Peyer's patch (tissue), 4 donors: ENCODE measurements at places on chromosomes 2 and 18.

- DNase-seq: no peak
Measured at GRCh38 chr2:73063472-73063871, 8.0 kb downstream of the SFXN5 start.

GRCh38 chr2:37457401-37457901 lies 113.0 kb downstream of the QPCT start:
- DNase-seq: no peak

GRCh38 chr18:22368021-22368420 lies 49.7 kb downstream of the CTAGE1 start:
- no peak for DNase-seq

DNA sequence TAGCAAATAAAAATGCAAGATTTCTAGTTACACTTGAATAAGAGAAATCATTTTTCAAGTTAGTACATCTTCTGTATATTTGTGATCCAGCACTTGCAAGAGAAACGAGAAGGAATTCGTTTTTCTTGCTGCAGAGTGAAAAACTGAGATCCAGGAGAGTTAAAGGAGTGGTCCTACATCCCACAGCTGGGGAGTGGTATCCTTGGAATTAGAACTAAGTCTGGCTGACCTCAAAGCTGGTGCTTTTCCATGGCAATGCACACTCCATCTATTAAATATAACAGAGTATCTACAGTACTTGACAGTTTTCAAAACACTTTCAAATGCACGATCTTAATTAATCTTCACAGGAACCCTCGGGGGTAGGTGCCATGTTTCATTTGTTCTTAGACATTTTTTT lies 46.8 kb downstream of the TRIB2 start:
- no peak for DNase-seq

DNA sequence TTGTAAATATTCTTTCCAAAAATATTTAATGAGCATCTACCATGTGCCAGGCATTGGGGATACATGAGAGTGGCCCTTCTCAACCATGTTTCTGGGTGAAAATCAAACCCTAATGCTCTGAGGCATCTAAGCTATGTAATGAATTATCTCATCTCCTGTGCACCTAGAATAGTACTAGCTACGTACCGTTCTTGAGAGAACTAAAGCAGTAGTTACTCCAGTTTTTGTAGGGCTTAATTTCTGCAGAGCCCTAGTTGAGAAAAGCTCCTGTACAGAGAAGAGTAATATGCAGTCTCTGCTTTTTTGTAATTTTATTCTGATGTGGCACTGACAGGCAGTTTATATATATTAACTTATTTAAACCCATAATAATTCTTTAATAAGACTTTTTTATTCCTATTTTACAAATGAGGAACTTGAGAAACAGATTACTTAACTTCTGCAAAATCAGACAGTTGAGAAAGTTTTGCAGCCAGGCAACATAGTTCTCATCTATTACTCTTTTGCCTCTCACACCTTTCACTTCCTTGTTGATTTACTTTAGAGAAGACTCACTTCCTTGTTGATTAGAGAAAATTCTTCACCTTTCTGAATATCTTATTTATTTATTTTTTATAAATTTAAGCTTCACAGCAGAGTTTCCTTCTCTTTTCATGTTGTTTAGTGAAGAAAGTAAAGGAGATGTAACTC lies 3.1 kb downstream of the SPOPL start:
- DNase-seq: no peak

DNA sequence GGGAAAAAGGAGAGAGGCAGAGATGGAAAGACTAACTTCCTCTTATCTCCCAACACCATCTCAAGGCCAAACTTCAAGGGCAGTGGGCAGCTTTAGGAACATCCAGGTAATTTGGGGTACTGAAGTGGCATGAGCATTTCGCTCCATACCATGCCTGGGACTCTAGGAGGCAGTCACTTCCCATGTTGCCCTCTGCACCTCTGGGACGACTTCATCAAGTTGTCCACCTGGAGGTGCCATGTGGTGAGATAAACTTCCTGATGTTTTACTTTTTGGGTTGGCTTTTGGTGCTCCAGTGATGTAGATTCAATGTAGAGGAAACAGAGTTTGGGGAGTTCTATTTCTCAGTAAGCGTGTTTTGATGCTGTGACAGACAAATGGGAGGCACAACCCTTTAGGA lies 56.3 kb upstream of the UPP2 start:
- DNase-seq: no peak

DNA sequence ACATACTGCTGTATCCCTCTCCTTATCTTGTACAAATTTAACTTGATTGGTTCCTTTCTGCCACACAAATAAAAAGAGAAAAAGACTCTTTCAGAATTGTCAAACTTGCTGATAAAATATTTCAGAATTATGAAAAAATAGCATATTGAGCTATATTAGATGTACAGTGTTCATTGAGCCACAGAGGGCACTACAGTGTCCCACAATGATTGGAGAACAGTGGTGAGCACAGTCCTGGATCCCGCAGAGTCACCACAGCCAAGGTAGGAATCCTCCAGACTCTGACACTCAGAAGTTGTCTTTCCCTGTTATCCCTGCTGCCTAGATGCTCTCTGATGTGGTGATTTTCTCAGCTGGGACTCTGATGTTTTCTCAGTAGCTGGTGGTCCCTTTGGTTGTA lies 1281.3 kb upstream of the ZEB2 start:
- no peak for DNase-seq

- DNase-seq: no peak
Measured at GRCh38 chr2:121740973-121741372, 4.3 kb upstream of the NIFK start.

- DNase-seq: no peak
Measured at GRCh38 chr2:234203135-234203984, 152.9 kb downstream of the SPP2 start.

GRCh38 chr2:25829377-25829704 lies 48.9 kb downstream of the ASXL2 start:
- no peak for DNase-seq

- DNase-seq: no peak
Measured at GRCh38 chr2:231547315-231548110, 17.3 kb upstream of the NMUR1 start.

- no peak for DNase-seq
Measured at GRCh38 chr18:56955490-56955889, 191.4 kb upstream of the BOD1L2 start.

DNA sequence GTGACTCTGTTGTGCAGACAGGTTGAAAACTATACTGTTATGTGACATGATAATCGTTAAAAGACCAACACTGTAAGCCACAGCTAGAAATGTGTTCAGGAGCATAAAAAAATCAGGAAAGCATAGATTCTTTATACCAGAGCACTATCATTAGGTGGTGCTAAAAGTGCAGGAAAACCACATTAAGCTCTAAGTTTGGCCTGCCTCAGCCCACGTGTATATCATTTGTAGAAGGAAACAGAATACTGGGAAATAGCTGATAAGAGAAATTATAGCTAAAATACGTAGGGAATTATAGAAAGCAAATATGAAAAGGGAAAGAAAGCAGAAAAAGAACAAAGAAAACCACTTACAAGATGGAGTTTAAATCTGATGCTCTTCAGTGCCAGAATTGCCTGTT lies 26.5 kb upstream of the C2orf74 start:
- DNase-seq: no peak

GRCh38 chr2:113050921-113051895 lies 1.5 kb downstream of the IL36B start:
- DNase-seq: no peak

DNA sequence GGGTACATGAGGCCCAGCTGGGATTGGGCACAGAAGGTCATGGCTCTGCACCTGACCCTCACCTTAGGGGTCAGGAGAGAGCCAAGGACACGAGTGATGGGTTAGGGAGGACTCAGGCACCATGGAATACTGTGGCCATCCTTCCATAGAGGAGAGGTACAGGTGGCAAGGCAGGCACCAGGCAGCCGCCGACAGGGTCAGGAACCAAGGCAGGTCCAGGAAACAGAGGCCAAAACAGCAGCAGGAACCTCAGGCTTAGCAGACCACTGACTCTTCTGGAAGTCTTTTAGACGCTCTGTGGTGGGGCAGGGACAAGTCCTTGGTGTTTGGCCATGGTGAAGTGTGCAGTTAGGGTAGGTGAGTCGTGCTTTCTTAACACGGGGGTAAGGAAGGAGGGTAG lies 128.0 kb downstream of the NEDD4L start:
- no peak for DNase-seq

- DNase-seq: no peak
Measured at GRCh38 chr2:63667132-63667700, 78.5 kb downstream of the MDH1 start.

DNA sequence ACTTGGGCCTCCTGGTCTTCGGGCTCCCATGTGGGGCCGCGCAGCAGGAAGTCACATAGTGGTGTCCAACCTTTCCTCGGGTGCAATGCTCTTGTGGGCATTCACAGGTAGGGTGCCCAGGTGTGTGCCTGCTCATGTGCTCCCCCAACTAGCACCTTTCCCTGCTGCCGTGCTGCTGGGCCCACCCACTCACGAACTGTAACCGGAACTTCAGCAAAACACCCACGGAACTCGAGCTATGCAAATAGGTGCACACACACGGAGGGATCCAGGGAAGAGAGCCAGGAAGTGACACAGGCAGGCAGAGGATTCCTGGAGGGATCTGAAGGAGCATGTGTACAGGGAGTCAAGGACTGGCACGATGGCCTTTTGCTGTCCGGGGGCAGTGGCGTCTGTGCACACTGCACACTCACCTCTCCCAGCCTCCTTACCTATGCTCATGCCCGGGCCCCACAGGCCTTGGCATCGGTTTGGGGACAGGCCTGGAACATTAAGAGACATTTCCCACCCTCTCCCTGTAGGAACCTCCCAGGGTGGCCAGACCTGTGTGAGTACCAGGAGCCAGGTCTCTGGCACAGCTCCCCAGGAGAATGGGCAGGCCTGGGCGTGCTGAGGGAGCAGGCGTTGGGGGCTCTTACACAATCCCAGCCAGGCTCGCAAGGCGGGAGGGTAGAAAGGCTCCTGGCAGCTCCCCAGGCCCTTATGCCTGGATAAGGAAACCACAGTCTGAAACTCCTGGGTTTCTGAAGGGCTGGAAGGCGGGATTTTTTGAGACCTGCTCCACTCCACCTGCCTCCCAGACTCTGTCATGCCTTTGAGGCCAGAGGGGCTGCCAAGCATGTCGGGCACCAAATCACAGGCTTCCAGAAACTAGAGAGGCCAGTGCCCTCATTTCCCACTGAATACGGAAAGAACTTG lies 6.6 kb upstream of the PTMA start:
- DNase-seq: no peak

GRCh38 chr2:223041527-223042109 lies 10.4 kb upstream of the KCNE4 start:
- no peak for DNase-seq

GRCh38 chr18:4017480-4017879 lies 437.6 kb downstream of the DLGAP1 start:
- DNase-seq: no peak

- DNase-seq: no peak
Measured at GRCh38 chr18:21270453-21270852, 28.4 kb downstream of the GREB1L start.

GRCh38 chr2:104772996-104773395 lies 80.9 kb upstream of the POU3F3 start:
- DNase-seq: no peak

DNA sequence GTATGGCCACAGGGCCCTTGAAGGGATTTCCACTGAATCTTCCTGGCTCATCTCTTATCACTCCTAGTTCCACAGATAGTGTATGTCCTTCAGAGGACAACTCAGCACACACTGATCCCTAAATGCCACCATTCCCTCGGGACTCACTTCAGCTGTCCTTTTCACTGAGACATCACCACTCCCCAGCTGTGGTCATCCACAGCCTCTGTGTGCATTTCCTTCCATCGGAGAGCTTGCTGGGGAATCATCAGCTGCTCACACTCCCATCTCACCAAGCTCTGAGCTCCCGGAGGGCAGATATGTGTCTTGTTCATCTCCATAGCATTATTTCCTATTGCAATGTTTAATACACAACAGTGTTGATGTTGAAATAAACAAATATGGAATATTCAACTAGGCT lies 759.5 kb downstream of the RNF144A start:
- no peak for DNase-seq

GRCh38 chr2:144511937-144512336 lies 8.0 kb downstream of the ZEB2 start:
- no peak for DNase-seq

DNA sequence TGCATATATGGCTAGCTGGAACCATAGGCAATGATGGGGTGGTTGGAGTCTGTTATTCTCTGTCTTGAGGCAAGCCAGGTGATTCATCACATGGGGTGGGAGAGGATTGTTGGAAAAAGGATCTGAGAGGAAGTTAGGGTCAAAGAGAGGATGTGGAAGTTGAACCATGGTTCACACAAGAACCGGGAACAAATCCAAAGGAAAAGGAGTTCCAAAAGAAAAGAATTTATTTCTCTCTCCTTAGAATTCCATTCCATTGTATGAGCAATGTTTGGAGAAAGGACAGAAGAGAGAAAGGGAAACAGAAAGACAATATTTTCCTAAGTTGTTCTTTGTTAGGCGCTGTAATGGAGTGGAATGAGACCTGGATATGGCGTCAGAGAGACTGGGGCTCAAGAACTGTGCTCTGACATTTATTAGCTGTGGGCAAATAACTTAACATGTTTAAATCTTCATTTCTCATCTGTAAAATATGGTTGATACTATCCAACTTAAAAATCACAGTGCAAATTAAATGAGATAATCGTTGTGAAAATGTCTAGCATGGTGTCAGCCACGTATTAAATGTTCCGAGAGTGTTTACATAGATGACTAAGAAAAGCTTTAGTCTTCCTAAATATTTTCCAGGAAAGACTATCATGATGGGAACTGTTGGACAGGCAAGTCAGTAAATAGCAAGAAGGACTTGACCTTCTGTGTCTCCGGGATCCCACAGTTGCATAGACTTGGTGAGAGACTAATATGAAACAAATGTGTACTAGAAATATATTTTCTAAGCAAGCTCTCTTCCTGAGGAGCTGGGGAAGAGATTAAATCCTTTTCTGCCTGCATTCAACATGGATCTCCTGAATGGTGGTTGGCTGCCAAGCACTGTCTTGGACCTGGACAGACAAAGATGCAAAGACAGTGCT lies 71.4 kb downstream of the TRIB2 start:
- DNase-seq: no peak

- DNase-seq: no peak
Measured at GRCh38 chr2:203352604-203353255, 24.5 kb downstream of the ABI2 start.

DNA sequence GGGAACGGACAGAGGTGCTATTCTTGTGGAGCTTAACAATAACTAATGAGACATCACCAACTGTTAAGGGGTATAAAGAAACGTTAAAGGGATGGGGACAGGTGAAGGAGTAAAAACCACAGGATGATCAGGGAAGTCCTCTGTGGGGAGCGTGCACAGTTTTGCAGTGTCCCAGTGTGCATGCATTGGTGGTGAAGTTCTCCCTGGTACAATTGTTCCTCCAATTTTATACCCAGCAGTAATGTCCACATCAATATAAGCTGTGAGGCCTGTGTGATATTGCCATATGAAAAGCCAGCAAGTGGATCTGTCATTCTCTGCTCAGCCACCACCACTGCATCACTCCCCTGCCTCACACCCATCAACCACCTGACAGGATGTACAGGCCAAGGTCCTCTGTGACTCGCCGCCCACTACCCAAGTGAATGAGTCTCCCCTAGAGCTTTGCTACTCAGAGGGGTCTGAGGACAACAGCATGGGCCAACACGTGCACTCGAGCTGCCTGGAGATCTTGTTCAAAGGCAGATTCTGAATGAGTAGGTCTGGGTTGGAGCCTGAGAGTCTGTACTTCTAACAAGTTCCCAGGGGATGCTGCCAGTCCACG lies 4.6 kb downstream of the MLPH start:
- no peak for DNase-seq
